T-helper 9 cell (primary cell): ENCODE measurements at places on chromosomes 11 and 22.
A peak's percentile ranks its signal among the peaks of the same experiment; 100 is the strongest.

- DNase-seq: no peak
Measured at GRCh38 chr11:131858505-131858904, 488.1 kb downstream of the NTM start.

DNA sequence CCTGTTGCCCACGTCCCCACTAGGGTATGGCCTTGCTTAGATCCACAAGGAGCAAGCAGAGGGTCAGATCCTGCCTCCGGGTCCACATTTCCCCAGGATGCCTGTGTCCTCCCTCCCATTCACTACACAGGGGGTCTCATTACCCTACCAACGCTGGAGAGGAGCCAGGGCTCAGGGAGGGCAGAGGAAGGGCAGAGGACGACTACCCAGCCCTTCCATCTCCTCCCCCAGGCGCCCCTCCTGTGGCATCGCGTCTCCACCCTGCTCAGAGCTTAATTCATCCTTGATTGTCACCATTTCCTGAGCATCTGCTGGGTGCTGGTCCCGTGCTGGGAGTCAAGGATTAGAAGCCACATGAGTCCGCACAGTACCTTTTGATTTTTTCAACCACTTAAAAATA lies 5.0 kb downstream of the NFAM1 start:
- no peak for DNase-seq

GRCh38 chr11:18105086-18105801 lies 638 bp downstream of the SAAL1 start:
- DNase-seq: no peak

DNA sequence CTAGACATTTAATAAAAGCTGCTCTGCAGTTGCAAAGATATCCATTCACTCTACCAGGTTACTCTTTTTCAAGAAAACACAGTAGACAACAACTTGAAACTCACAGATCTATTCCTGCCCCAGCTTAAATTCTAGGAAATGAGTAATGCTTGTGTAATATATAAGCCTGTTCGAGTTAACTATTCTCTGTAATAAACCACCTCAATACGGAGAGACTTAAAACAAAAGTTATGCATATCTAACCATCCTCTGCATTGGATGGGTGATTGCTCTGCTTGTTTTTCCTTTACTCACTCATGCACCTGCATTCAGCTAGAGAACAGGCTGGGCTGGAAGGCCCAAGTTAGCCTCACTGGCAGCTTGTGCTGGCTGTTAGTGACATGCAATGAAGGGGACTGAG lies 13.3 kb downstream of the LRRC4C start:
- no peak for DNase-seq

- DNase-seq: no peak
Measured at GRCh38 chr11:111523343-111523742, 8.8 kb downstream of the HOATZ start.

DNA sequence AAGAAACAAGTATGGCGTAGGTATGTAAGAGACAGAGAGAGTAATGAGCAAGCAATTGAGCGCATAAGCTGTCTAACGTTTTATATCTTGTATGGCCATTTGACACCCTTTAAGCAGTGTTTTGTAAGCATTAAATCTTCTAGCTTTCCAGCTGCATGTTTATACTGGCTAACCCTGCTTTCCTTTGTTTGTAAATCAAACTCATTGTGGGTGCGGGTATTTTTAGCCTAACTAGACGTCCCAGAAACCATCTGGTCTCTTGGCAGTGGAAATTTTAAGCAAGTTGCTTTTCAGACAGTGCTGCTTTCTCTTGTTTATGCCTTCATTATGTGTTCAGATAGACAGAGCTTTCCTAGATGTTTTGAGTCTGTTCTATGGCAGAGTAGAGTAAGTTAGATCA lies 73.5 kb downstream of the RNF169 start:
- no peak for DNase-seq

- DNase-seq: no peak
Measured at GRCh38 chr11:95563173-95563572, 226.4 kb downstream of the FAM76B start.

GRCh38 chr11:73851046-73851764 lies 25.4 kb downstream of the COA4 start:
- DNase-seq: no peak

DNA sequence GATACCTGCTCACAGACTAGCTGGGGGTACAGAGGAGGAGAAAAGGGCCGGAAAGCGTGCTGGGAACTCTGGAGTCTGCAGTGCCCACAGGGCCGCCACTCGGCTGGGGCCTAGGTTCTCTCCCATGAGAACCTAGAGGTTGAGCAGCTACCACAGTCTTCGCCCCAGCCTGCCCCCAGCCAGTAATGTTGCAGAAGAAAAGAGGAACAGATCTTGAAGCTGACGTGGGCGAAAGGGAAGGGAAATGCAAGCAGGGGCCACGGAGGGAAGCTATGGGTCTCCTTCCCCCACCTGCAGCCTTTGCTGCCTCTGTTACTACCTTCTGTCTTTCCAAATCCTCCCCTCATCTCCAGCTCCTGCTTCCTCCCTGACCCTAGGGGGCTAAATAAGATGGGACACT lies 28.8 kb upstream of the P2RY2 start:
- no peak for DNase-seq

DNA sequence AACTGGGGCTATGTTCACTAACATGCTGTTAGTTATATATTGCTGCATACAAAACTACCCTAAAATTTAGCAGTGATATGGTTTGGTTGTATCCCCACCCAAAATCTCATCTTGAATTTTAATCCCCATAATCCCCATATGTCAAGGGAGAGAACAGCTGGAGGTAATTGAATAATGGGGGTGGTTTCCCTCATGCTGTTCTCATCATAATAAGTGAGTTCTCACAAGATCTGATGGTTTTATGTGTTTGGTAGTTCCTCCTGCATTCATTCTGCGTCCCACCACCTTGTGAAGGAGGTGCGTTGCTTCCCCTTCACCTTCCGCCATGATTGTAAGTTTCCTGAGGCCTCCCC lies 10.0 kb upstream of the PATL1 start:
- DNase-seq: no peak

DNA sequence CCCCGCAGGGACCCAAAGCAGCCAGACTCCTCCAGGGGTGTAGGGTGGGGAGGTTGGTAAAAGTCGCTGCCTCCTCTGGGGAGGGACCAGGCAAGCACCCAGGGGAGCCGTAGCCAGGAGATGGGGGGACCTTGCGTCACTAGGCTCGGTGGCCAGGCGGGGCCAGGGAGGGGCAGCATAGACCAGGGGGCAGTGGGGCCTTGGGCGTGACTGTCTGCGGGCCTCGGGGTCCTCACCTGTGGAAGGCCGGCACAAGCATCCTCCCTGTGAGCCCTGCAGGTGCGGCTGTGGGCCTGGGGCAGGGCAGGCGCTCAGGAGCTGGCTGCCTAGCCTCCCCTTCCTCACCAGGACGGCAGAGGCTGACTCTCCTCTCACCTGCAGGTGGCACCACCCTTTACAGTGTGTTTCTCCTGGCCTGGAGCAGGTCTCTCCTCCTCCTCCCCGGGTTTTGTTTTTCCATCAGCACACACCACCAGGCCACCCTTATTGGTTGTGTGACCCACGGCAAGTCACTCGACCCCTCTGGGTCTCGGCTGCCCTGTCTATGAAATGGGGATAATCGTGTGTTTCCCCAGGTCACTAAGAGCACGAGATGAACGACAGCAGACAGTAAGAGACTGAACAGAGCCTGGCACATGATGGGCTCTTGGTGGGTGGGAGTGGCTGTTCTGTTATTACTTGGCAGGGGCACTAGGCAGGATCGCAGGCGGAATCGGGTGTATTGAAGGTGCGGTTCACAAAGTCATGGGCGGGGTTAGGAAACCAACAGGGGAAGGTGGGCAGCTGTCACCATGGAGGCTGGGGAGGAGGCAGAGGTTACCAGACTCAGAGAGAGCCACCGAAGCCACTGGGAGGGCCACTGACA lies 52.7 kb downstream of the FLRT1 start:
- no peak for DNase-seq

DNA sequence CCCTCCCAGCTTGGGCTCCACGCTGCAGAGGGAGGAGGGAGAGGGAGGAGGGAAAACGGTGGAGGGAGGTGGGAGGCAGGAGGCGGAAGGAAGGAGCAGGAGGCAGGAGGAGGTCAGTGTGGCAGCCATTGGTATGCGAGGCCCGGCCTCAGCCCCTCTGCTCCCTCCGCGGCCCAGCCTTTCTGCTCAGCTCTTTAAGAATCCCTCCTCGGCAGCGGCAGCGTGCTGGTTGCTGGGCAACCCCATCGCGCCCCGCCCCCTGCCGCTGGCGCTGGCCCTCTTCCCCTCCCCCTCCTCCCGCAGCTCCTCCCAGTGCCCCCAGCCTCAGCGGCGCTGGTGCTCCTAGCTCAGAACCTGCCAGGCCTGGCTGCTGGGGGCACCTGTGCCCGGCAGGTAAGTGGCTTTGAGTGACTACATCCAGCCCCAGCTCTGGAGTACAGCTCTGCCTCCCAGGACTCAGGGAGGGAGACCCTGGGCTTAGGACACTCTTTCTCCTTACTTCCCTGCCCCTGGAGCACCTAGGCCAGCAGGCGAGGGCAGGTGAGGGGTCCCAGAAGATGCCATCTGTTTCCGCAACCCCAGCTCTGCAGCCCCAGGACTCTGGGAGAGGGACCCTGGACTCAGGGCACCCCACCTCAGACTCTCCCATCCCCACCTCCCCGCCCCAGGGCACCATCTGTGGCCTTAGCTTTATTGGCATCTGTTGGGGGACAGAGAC lies 7.2 kb upstream of the FLRT1 start:
- no peak for DNase-seq

- no peak for DNase-seq
Measured at GRCh38 chr11:17777738-17778091, 43.1 kb downstream of the KCNC1 start.

DNA sequence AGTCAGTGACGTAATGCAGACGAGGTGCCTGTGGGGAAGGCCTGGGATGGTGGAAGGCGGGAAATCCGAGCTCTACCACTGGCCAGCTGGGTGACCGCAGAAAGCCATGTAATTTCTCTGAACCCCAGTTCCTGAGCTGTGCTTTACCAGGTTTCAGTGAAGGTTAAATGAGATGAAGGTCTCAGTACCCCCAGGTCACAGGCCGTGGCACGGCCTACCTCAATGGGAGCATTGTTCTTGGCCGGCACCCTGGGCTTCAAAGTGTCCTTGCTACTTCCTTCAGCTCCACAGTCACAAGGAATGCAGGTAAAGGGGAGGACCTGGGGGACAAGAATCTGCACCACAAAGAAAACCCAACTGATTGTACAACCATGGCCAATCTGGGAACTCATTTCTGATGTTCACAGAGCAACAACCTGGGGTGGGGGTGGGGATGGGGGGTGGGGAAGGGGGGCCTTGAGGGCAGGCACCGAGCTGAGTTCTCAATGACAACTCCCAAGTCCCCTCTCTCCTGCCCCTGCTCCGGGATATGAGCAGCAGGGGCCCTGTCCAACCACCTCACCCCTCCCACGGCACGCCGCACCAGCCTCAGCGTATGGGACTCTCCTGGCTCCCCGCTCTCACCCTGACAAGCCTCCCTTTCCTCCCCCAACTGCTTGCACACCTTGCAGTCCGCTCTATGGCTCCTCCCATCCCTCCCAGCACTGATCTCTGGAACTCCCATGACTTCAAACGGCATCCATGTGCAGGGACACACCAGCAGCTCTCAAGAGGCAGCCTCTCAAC lies 59.1 kb upstream of the ARFGAP3 start:
- DNase-seq: no peak

GRCh38 chr11:37616291-37616690 lies 1018.3 kb upstream of the RAG2 start:
- DNase-seq: no peak

GRCh38 chr11:118364956-118365615 lies 5.7 kb downstream of the UBE4A start:
- no peak for DNase-seq

- DNase-seq: no peak
Measured at GRCh38 chr11:17379383-17380180, 8.9 kb downstream of the KCNJ11 start.

GRCh38 chr11:45048313-45048841 lies 97.7 kb upstream of the TP53I11 start:
- DNase-seq: no peak

GRCh38 chr11:66341502-66342126 lies 3.3 kb downstream of the BRMS1 start:
- DNase-seq: no peak

DNA sequence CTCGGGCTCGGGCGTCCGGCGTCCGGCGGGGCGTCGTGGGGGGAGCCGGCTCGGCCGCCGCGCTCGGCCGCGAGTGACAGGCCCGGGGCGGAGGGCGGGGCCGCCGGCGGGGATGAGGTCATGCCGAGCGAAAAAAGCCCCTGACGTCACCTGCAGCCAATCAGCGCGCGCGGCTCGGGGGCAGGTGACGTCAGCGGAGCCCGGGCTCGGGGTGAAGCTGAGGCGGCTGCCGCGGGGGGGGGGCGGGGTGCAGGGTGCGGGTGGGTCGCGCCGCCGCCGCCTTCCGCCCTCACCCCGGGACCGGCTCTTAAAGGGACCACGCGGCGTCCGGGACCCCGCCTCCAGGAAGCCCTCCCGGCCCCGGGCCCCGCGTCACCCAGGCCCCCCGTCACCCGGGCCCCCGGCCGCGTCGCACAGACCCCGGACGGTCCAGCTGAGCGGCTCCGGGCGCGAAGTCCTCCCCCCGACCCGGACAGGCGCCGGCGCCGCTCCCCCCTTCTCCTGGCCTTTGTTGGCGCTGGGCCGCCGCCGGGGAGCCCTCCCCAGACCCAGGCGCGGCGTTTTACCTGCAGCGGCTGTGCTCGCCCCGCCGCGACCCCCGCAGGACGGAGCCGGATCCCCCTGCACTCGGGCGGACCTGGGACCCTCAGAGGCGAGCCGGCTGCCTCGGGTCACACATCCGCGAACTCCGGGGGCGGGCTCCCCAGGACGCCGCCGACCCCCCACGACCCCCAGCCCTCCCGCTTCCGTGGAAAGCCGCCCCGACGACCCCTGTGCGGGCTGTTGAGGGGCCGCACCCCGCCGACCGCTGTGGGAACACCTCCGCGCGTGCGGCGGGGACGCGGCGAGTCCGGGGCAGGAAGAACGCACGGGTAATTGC lies at the start of gene DUSP8:
Gene DUSP8 (minus strand): TSS at position 75 of the 880 bp plus-strand sequence. CDS start 6,445 bp downstream, outside the sequence.
- DNase-seq: peak; percentile 97

DNA sequence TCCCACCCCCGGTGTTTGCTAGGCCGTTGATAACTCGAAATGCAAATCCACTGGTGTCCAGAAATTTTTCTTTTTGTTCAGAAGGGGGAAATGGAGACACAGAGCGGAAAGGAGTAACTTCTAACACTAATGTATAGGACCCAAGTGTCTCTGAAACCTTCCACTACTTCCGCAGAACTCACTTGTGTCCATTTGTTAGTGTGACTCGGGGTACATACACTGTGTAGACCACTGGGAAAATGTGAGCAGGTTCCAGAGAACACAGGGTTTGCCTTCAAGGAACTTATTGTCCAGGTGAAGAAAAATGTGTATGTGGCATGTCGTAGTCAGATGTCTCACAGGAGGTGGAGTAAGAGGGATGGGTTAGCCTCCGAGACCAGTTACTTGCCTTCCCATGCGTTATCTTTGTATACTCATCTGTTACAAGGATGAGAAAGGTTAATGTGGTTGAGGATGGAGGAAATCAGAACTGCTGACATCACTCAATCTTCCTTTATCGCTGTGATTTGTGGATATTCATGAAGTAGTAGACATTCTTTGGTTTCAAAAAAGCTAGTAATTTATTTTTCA lies 857 bp downstream of the ARCN1 start:
- no peak for DNase-seq

- no peak for DNase-seq
Measured at GRCh38 chr11:112831969-112832766, 129.1 kb upstream of the NCAM1 start.

- no peak for DNase-seq
Measured at GRCh38 chr11:16615480-16615879, 123.0 kb upstream of the C11orf58 start.
